ENCODE measurements at places on chromosomes 6 and 20. TPM values are rescaled to one million over a fixed set of nuclear protein-coding genes. Genes with fewer than 3 reads are reported as not detected.
A peak's percentile ranks its signal among the peaks of the same experiment; 100 is the strongest.

DNA sequence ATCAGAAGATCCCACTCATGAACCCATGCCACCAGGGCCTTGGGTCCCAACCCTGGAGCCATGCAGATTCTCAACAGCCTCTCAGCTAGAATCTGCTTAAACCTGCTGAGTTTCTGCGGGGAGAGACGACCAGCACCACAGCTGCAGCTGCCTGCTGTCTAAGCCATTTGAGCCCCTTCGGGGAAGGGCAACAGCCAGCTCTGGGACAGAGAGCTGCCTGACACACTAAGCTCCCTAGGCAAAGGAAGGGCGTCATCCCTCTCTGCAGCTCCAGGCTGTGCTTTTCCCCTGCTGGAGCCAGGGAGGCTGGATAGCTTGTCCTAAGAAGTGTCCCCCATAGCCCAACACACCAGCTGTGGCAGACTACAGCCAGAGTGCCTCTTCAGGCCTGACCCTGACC is 182.5 kb downstream of the OTOR start:
- no peak for DNase-seq

DNA sequence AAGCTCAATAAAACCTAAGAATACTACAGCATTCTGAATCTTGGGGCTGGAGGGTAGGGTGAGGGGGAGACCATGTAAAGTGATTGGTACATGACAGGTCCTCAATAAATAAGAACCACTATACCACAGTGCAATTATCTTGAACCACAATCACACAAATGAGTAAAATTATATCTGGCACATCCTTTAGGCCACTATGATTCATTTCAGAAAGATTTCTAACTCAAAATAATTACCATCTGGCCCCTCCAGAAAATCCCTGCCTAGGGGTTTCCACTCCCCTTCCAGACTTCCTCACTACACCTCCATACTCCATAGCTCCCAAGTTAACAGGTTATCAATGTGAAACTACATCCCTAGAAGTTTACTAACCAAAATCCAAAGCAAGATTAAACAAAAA is 19.7 kb downstream of the AKIRIN2 start:
- no peak for DNase-seq

- DNase-seq = peak; percentile 45
These were observed at the start of gene PTK6 for GRCh38 chr20:63536997-63537524. Gene PTK6, minus strand, starts transcription at chr20:63537376. Its CDS starts 62 bp downstream, at chr20:63537314.

DNA sequence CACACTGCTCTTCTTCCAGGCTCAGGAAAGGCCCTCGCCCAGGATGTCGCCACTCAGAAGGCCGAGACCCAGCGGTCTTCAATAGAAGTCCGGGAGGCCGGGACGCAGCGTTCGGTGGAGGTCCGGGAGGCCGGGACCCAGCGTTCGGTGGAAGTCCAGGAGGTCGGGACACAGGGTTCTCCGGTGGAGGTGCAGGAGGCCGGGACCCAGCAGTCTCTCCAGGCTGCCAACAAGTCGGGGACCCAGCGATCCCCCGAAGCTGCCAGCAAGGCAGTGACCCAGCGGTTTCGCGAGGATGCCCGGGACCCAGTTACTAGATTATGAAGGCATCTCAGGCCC is 1.0 kb downstream of the KHDC3L start:
- DNase-seq = no peak

DNA sequence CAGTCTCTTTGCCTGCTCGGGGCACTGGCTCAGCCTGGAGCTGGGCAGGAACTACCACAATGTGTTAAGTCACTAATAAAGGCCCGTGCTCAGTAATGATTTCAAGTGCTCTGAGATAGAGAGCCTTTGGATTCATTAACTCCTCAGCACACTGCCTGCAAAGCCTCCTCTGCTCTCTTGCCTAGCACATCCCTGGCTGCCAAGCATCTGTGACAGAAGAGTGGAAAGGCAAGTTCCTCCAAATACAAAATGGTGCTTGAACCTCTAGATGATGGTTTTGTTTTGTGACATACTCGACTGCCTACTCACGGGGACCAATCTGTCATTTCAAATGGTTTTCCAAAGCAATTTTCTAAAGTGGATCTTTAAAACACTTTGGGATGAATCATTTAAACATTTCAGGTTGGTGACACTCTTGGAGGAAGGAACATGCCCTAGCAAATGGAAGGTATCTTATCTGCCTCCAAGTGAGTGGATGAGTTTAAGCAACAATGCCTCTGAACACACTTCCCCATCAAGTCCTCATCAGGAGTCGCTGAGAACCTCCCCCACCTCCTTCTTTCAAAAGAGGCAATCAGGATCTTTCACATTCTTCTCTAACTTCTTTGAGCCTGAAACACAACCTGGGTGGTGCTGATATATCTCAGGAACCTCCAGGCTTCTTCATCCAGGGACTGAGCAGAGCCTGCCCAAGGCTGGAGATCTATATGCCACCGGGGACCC is 35.8 kb downstream of the METTL24 start:
- DNase-seq = no peak

DNA sequence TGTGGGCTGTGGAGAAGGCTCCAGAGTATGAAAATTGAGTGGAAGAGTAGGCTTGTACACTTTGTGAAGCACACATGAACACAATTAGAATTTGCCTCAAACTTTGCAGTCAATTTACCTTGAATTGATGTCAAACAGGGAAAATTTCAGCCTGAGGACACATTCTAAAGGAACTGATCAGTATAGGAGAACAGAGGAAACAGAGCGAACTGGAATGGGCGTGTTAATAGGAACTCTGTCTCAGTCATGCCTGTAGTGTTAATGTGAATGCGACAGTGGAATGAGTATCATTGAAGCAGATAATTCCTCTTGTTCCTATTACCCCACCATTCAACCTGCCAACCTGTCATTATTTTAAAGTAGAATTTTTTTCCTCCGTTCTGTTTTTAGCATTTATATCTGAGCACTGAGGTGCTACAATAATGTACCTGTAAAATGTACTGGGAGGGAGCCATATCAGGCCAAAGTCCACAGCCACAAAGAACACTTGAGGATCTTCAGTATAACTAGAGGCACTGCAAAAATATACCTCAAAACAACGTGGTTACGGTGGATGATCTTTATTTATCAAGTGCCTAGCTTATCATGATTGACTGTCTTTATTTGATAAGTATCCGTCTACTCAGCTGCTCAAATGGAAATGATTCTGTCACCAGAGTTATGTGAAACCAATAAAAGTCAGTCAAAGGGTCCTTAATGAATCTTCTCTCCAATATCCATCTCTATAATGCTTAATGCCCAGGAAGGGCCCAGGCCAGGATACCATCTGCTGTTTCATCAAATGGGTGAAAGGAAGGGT is 125.3 kb upstream of the STMND1 start:
- no peak for DNase-seq

The C20orf141 gene
- not detected for total RNA-seq

The ADGRG6 gene
- total RNA-seq = not detected

The KCNB1 gene
- total RNA-seq = not detected

The FBXO5 gene
- 73.8 TPM for total RNA-seq
